Vagina (tissue), 2 donors: ENCODE measurements at places on chromosomes 2 and 18.

- DNase-seq: no peak
- H3K27ac ChIP-seq: no peak overlapping the region
- H3K27me3 ChIP-seq: no peaks in the 10 kb centered on the region
- no peaks in the 10 kb centered on the region for H3K36me3 ChIP-seq
Measured at GRCh38 chr2:79552653-79553052, 39.8 kb downstream of the CTNNA2 start.

GRCh38 chr2:56049233-56049845 is 125.8 kb upstream of the EFEMP1 start:
- no peak overlapping the region for H3K4me3 ChIP-seq
- no peaks in the 10 kb centered on the region for H3K4me1 ChIP-seq
- DNase-seq: no peak
- no peaks in the 10 kb centered on the region for H3K27me3 ChIP-seq
- H3K27ac ChIP-seq: no peak overlapping the region

DNA sequence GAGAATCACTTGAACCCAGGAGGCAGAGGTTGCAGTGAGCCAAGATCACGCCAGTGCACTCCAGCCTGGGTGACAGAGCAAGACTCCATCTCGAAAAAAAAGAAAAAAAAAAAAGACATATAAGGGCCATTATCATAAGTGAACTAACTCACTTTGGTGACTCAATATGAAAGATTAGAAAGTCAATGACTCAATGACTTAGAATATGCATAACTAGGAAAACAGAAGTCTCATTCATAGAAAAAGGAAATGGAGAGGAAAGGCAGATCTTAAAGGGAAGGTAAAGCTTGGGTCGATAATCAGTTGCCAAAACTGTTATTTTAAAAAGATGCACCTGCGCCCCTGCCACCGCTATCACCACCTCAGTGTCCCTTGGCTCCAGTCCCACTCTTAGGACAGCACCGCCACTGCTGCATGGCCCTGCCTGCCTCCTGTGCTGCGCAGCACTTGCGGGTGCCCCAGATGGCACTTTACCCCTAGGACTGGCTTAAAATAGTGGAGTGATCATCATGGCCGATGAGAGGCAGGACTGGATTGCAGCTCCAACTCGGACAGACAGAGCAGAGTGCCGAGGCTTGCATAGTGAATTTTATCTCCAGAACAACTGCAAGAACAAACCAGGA is 54.7 kb downstream of the INO80D start:
- no peaks in the 10 kb centered on the region for H3K27me3 ChIP-seq
- H3K4me3 ChIP-seq: no peak overlapping the region
- H3K27ac ChIP-seq: no peak overlapping the region
- peaks cover 31% of the 10 kb centered on the region for H3K36me3 ChIP-seq

- no peaks in the 10 kb centered on the region for H3K4me1 ChIP-seq
- H3K27ac ChIP-seq: no peak overlapping the region
- H3K27me3 ChIP-seq: no peaks in the 10 kb centered on the region
- H3K36me3 ChIP-seq: no peaks in the 10 kb centered on the region
- no peak overlapping the region for H3K4me3 ChIP-seq
Measured at GRCh38 chr18:22828171-22828570, 105.0 kb upstream of the RBBP8 start.

DNA sequence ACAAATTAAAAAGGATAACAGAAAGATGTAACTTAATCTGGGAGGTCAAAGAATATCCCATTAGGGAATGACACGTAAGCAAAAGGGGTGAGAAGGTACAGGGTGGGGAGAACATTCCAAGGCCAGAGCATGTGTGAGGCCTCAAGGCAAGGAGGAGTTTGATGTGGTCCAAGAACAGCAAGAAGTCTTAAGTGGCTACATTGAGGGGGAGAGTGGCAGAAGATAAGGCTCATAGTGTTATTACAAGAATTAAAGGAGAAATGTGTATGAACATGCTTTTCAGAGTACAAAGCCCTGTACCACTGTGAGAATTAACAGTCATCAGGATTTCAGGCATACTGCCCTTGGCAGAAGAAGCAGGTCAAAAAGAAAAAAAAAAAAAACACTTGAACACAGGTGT is 174.4 kb upstream of the ERBB4 start:
- no peaks in the 10 kb centered on the region for H3K27me3 ChIP-seq
- H3K36me3 ChIP-seq: no peaks in the 10 kb centered on the region
- no peak overlapping the region for H3K27ac ChIP-seq
- no peaks in the 10 kb centered on the region for H3K4me1 ChIP-seq
- no peak overlapping the region for H3K4me3 ChIP-seq
- DNase-seq: no peak

DNA sequence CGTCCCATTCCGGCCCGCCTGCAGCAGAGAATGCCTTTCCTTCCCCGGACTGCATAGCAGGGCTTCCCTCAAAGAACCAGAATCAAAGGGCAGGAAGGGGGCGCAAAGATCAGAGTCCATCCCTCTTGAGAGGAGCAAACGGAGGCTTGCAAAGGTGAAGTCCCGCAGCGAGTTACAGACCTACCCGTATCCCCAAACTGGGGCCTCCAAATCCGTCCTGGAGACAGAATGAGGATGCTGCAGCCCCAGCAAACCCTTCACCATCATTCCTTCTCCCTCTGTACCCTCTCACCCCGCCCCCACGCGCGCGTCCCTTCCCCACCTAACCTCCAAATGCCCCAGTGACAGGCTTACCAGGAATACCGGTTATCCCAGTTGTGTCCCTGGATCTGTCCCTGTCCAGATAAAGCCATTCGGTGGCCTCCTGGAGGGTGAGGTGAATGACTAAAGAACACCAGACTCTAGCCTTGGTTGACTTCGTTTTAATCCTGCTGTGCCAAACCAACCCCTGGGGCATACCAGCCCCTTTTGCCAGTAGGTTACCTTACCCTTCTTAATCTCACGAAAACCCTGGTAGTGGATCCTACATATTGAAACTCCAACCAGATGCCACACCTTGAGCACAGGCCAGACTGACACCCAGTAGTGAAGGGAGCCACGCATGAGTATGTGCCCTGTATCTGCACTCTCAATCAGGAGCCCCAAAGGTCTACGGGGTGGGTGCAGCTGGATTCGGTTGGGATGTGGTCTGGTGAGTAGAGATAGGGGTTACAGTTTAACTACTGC is 961 bp upstream of the SLC40A1 start:
- peaks cover 34% of the 10 kb centered on the region for H3K4me1 ChIP-seq
- DNase-seq: no peak
- no peaks in the 10 kb centered on the region for H3K27me3 ChIP-seq
- H3K4me3 ChIP-seq: peak overlapping the region; percentile 71
- no peaks in the 10 kb centered on the region for H3K36me3 ChIP-seq

DNA sequence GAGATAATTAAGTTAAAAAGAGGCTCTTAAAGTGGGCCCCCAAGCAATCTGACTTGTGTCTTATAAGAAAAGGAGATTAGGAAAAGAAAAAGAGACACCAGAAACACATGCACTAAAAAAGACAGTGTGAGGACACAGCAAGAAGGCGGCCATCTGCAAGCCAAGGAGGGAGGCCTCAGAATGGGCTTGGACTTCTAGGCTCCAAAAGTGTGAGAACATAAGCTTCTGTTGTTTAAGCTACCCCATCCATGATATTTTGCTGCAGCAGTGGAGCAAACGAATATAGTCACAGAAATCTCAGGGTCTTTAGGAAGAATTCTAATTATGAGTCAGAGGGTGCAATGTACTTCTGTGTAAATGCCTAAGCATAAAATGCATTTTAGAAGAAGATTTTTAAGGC is 399.3 kb upstream of the MMADHC start:
- H3K4me1 ChIP-seq: no peaks in the 10 kb centered on the region
- no peaks in the 10 kb centered on the region for H3K27me3 ChIP-seq
- H3K27ac ChIP-seq: no peak overlapping the region
- DNase-seq: no peak

DNA sequence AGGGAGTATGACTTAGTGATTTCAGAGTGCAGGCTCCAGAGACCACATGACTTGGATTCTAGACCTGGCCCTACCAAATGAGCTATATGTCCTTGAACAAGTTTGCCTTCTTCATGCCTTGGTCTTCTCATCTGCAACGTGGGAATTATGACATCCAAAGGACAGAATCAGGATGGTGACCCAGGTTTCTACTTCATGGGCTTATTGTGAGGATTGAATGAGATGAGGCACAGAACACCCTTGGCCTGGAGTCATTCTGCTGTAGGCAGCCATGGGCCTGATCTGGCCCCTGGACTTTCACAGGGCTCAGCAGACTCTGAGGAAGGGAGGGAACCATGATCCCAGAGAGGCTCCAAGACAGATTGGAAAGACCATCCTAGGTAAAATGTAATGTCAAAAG is 85.6 kb upstream of the HAAO start:
- H3K4me1 ChIP-seq: peaks cover 85% of the 10 kb centered on the region
- peak overlapping the region; percentile 85 for H3K27ac ChIP-seq
- no peak overlapping the region for H3K4me3 ChIP-seq
- no peaks in the 10 kb centered on the region for H3K36me3 ChIP-seq
- no peaks in the 10 kb centered on the region for H3K27me3 ChIP-seq

- peak overlapping the region; percentile 90 for H3K27ac ChIP-seq
- peak overlapping the region; percentile 51 for H3K4me3 ChIP-seq
- no peaks in the 10 kb centered on the region for H3K27me3 ChIP-seq
Measured at GRCh38 chr2:143936538-143936847, 583.4 kb downstream of the ZEB2 start.

DNA sequence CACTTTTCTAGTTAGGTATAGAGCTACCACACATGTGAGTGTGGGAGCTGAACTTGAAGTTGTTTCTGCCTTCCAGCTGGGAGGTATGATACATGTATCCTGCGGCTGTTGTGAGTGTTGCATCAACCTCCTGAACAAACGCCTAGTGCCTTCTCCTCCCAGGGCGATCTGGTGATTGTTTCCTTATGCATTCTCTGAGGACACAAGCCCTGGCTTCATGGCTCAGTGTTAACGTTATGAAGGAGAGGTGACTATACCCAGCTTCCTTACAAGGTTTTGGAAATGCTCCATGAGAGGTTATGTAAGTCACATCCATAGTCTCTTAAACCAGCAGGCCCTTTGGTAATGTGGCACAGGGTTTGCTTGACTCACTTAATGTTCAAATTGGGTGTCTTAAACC is 64.9 kb downstream of the SPRED2 start:
- no peaks in the 10 kb centered on the region for H3K36me3 ChIP-seq
- H3K27me3 ChIP-seq: no peaks in the 10 kb centered on the region
- no peak overlapping the region for H3K4me3 ChIP-seq
- peak overlapping the region; percentile 47 for H3K27ac ChIP-seq
- peaks cover 43% of the 10 kb centered on the region for H3K4me1 ChIP-seq
- DNase-seq: no peak

DNA sequence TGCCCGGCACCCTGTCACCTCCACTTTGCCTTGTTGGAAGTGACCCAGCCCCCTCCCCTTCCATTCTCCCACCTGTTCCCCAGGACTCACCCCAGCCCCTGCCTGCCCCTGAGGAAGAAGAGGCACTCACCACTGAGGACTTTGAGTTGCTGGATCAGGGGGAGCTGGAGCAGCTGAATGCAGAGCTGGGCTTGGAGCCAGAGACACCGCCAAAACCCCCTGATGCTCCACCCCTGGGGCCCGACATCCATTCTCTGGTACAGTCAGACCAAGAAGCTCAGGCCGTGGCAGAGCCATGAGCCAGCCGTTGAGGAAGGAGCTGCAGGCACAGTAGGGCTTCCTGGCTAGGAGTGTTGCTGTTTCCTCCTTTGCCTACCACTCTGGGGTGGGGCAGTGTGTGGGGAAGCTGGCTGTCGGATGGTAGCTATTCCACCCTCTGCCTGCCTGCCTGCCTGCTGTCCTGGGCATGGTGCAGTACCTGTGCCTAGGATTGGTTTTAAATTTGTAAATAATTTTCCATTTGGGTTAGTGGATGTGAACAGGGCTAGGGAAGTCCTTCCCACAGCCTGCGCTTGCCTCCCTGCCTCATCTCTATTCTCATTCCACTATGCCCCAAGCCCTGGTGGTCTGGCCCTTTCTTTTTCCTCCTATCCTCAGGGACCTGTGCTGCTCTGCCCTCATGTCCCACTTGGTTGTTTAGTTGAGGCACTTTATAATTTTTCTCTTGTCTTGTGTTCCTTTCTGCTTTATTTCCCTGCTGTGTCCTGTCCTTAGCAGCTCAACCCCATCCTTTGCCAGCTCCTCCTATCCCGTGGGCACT is 4.5 kb downstream of the RETREG2 start:
- H3K36me3 ChIP-seq: no peaks in the 10 kb centered on the region
- no peak overlapping the region for H3K27ac ChIP-seq
- H3K27me3 ChIP-seq: no peaks in the 10 kb centered on the region
- DNase-seq: peak; percentile 74

- H3K36me3 ChIP-seq: no peaks in the 10 kb centered on the region
- no peaks in the 10 kb centered on the region for H3K27me3 ChIP-seq
- DNase-seq: no peak
- H3K4me1 ChIP-seq: no peaks in the 10 kb centered on the region
Measured at GRCh38 chr2:45833301-45833967, 182.0 kb downstream of the PRKCE start.

- no peaks in the 10 kb centered on the region for H3K36me3 ChIP-seq
- H3K4me1 ChIP-seq: no peaks in the 10 kb centered on the region
- no peak for DNase-seq
- H3K27ac ChIP-seq: no peak overlapping the region
- no peak overlapping the region for H3K4me3 ChIP-seq
- no peaks in the 10 kb centered on the region for H3K27me3 ChIP-seq
Measured at GRCh38 chr2:187875261-187876141, 321.3 kb upstream of the TFPI start.

DNA sequence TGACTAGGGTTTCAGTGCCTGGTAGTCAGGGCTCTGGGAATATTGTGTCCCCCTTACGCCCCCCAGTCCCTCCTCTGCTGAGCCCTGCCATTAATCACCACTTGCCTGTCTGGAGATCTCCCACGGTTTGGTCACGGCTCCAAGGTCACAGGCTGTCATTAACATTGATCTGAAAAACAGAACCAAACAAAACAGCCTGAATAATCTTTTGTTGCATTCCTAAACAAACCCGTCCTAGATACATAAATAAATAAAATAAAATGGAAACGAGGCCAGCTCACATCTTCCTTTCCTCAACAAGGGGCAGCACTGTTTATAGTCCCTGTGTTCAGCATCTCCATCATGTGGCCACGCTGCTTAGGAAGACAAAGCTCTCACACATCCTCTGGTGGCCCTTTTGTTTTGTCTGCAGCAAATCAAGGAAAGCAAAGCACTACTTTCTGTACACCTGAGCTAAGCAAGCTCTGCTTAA is 282.8 kb downstream of the AGPS start:
- DNase-seq: no peak
- no peaks in the 10 kb centered on the region for H3K36me3 ChIP-seq
- H3K4me1 ChIP-seq: no peaks in the 10 kb centered on the region
- no peak overlapping the region for H3K4me3 ChIP-seq

DNA sequence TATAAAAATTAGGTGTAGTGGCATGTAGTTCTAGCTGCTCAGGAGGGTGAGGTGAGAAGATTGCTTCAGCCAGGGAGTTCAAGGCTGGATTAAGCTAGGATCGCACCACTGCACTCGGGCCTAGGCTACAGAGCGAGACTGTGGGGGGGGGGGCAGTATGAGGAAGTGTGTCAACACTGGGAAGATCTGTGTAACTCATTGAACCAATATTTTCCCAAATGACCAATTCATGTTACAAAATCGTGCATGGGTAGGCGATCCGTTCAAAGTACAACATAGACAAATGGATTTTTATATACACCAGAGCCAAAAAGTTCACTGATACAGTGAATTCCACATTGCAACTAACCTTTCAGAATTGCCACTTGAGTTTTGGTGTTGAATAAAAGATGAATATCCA is 8.1 kb downstream of the SMAD4 start:
- H3K36me3 ChIP-seq: no peaks in the 10 kb centered on the region
- no peak for DNase-seq
- H3K27ac ChIP-seq: no peak overlapping the region

GRCh38 chr2:109385506-109385905 is 228.3 kb downstream of the SEPTIN10 start:
- H3K4me3 ChIP-seq: no peak overlapping the region
- H3K27ac ChIP-seq: no peak overlapping the region
- H3K36me3 ChIP-seq: no peaks in the 10 kb centered on the region
- H3K27me3 ChIP-seq: no peaks in the 10 kb centered on the region

- no peak overlapping the region for H3K4me3 ChIP-seq
- peak overlapping the region; percentile 86 for H3K27ac ChIP-seq
- H3K27me3 ChIP-seq: no peaks in the 10 kb centered on the region
- DNase-seq: no peak
Measured at GRCh38 chr2:28664120-28664842, 87.3 kb upstream of the PPP1CB start.
